ENCODE measurements at places on chromosomes 1 and 21.

DNA sequence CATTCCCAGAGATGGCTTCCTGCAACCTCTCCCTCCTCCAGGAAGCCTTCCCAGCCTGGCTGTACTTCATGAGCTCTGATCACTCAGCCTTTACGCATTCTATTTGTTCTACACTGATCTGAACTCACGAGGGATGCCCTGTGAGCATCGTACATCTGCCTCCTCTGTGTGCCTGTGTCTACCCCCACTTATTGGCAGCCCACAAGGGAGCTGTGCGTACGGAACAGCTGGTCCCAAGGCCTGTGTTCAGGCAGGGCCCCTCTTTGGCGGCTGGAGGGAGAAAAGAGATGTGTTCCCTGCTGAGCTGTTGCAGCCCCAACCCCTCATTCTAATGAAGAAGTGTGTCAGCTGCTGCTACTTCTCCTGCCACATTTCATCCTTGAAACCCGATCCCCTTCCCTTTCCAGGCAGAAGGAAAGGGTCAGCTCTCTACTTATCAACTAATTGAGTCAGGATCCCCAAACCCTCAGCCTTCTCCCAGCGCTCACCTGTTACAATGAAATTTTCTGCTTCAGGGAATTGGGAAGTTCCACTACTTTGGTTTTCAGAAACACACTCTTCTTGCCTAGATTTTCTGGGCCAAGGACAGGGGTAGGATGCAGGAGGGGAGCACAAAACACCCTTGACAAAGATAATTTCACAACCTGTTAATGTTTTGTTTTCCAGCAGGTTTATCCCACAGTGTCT, 3.2 kb downstream of the INKA2 start:
- DNase-seq, result no peak

- no peak for DNase-seq
Measured at GRCh38 chr1:205706601-205707502, 26.5 kb upstream of the SLC45A3 start.

GRCh38 chr1:25066256-25066655, 136.2 kb upstream of the RUNX3 start:
- no peak for DNase-seq

DNA sequence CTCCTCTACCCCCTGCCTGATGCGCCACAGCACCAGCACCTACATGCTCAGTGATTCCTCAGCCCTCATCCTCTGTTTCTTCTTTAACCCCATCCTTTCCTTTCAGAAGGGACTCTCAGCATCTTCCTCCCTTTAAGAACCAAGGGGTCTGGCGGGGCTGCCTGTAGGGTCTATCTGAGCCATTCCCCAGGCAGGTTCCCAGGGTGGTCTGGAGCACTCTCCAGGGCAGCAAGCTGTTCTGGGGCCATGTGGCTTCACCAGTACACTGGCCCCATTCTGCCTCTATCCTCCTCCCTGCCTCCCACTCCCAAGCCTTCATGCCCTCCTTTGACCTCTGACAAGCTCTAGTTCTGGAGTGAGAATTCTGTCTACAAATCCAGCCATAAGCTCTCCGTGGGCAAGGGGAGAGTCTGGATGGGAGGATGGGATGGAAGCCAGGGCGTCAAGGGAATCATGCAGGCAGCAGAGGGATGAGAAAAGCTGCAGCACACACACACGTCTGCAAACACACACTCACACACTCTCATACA, 10.4 kb downstream of the BATF3 start:
- DNase-seq, result no peak

GRCh38 chr1:203239526-203240305, 10.2 kb upstream of the CHIT1 start:
- DNase-seq, result no peak

Data from stimulated activated CD8-positive, alpha-beta memory T cell treated with anti-CD3 and anti-CD28 coated beads, Interleukin-7, amount 100 ng/mL, for 24 hours (primary cell).